Epithelial cell of esophagus (primary cell): ENCODE measurements at places on chromosomes 5 and 9.

GRCh38 chr9:130138171-130138653 lies 34.0 kb upstream of the NCS1 start:
- peak; percentile 98 for DNase-seq

GRCh38 chr9:71680189-71680980 lies 87.9 kb downstream of the CEMIP2 start:
- peak; percentile 37 for DNase-seq

GRCh38 chr5:98564836-98565235 lies 208.6 kb upstream of the RGMB start:
- no peak for DNase-seq

DNA sequence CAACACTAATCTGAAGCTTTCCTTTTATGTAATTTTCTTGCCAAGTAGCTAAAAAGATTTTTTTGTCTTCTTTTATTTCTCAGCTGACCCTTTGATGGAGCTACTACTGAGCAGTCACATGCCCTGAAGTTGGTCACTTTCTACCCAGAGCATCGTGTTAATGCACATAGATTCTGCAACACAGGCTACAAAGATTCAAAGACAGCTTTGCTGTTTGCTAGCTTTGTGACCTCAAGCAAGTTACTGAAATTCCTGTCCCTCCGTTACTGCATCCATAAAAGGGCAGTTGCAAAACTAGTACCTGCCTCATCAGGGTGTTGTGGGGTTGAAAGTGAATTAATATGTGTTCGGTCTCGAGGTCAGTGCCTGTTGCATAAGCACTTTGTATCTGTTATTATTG lies 179.9 kb downstream of the GAS1 start:
- peak; percentile 22 for DNase-seq

DNA sequence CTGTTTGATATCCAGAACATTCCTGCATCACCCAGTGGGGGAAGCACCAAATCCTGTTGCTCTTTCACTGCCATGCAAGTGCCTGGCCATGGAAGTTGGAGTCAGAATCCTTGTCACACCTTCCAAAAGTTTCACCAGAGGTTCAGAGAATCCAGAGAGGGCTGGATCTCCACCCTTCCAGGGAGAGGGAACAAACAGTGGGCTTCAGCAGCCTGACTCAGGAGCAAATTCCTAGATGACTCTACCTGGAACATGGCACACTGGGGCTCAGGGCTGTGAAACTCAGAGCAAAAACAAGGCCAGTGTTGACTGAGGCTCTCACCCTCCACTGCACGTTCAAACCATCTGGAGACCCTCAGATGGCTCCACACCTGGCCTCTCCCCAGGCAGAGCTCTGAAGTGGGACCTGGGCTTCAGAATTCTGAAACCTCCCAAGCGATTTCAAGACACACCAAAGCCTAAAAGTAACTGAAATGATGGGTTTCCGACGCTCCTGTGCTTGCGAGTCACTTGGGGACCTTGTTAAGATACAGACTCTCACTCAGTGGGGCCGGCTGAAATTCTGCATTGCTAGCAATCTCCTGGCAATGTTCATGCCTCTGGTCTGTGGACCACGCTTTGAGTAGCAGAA lies 205.9 kb downstream of the AUH start:
- no peak for DNase-seq

DNA sequence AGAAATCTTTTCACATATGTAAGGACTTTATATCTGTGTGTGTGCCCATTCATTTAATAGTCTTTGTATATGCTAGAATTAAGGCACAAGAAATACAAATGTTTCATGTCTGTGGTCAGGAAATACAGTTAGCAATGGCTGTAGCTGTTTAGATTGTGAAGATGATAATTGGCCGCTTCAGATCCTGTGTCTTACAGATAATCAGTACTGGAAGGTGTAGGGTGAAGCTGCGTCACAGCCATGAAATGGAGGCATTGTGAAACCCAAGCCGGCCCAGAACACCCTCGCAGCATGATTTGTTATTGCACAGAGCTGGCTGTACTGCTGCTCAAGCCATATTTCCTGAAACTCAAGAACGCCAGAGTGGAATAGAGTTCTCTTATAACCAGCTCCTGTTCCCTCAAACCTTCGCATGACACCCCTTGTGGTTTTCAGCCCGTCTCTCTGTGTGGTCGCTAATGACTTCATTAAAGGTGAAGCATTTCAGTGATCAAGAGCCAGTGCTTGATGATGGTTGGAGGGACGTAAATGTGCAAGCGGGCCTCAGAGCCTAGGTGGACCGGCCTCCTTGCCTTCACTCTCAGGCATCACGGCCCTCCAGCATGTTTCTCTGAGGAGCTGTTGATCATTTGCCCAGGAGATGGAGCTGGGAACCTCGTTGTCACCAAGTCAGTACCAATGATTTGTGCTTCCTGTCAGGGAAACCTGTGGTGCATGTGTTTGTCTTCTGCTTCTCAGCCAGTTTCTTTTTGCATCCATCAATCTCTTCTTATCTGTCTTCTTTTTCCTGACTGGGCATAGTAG lies 80.1 kb downstream of the F2RL2 start:
- DNase-seq = no peak

GRCh38 chr9:96554801-96555566 lies 64.7 kb downstream of the CDC14B start:
- no peak for DNase-seq

- peak; percentile 52 for DNase-seq
These were observed 792.1 kb downstream of the BRINP1 start for GRCh38 chr9:118577121-118577520.

GRCh38 chr9:15735083-15735857 lies 182.4 kb downstream of the CCDC171 start:
- peak; percentile 92 for DNase-seq

DNA sequence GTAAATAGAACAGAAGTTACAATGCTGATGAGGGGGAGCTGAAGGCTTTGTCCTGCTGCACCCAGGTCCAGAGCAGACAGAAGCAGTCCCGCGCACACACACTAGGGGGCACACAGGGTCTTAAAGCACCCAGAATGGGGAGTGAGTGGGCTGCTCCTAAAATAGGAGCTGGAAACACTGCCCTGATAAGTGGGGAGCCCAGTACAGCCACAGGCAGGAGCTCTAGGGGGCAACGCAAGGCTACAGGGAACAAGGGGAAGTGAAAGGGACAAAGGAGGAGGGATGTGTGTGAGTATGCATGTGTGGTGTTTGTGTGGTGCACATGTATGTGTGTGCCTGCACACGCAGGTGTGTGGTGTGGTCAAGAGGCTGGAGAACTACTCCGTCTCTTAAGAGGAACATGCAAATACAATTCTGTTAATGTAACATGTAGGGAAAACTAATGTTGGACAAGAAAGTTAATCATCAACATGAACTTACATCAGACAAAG lies 191.5 kb downstream of the ROR2 start:
- DNase-seq = peak; percentile 52

- DNase-seq = peak; percentile 42
These were observed 115.9 kb downstream of the PIK3R1 start for GRCh38 chr5:68331192-68332079.

GRCh38 chr9:20980832-20981455 lies 50.5 kb downstream of the HACD4 start:
- DNase-seq = peak; percentile 22

- peak; percentile 90 for DNase-seq
These were observed 446.2 kb upstream of the TRPC7 start for GRCh38 chr5:136811551-136811950.

DNA sequence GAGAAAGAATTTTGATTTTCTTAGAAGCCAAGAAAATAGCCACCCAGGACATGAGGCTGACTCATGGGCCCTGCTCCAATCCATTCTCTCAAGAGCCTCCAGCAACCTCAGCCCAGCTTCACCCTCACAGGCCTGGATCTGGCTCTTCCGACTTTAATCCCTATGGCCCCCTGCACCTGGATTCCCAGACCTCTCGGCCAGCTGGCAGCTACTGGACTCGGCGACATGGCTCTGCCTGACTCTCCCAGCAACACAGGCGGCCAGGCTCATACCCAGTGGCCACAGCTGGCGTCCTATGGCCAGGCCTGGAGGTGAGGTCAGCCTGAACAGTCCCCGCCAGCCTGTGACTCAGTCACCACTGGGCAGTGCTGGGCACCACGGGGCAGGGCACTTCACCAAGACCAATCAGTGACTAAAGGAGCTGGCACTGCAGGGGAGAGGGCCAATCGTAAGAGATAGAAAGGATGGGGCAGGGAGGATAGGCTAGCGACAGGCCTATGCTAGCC lies 6.2 kb upstream of the PDLIM4 start:
- no peak for DNase-seq
